ENCODE measurements at places on chromosomes 4 and X. TPM values are rescaled to one million over a fixed set of nuclear protein-coding genes. Genes with fewer than 3 reads are reported as not detected.

Gene PASD1
- not detected for total RNA-seq

Gene STATH
- total RNA-seq = not detected

Gene PRRG3
- total RNA-seq = 1.9 TPM

Gene ASB11
- not detected for total RNA-seq

Gene MAGEA6
- not detected for total RNA-seq

Gene PABPC1L2A
- total RNA-seq = not detected

Gene IL3RA
- 0.16 TPM for total RNA-seq

Gene TRIM60
- not detected for total RNA-seq

Gene MGARP
- total RNA-seq = 0.34 TPM

Gene AADAT
- 33.7 TPM for total RNA-seq

Gene MSX1
- 50.3 TPM for total RNA-seq

DNA sequence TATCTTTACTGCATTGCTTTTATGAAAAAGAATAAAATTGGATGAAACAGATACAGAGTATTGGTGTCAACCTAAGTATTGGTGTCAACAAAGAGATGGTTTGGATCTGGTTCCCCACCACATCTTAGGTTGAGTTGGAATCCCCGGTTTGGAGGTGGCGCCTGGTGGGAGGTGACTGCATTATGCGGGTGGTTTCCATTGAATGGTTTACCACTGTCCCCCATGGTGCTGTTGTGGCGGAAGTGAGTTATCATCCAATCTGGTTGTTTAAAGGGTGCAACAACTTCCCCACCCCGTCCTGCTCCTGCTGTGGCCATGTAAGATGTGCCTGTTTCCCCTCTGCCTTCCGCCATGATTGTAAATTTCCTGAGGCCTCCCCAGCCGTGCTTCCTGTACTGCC lies 52.8 kb upstream of the CD99 start:
- peaks cover 26% of the 10 kb centered on the region for H3K36me3 ChIP-seq
- no peak overlapping the region for H3K4me3 ChIP-seq
- DNase-seq = no peak
- H3K27me3 ChIP-seq = no peaks in the 10 kb centered on the region
- no peaks in the 10 kb centered on the region for H3K4me1 ChIP-seq

DNA sequence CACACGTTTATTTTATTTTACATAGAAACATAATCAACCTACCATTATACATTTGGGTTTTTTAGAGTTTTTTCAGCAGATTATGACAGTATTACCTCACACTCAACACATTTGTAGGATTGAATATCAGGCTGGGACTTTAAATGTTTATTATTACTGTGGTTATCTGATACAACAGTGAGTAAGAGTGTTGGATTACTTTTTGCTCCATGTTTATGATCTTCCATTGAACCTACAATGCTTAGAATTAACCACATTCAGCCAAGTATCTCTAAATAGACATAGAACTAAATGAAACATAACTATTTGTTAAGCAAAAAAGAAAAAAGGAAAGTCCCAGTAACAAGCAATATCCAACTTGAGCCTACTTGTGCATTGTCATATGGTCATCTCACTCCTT lies 607.4 kb upstream of the PITX2 start:
- H3K27me3 ChIP-seq = no peaks in the 10 kb centered on the region
- peaks cover 10% of the 10 kb centered on the region for H3K4me1 ChIP-seq
- H3K36me3 ChIP-seq = no peaks in the 10 kb centered on the region

DNA sequence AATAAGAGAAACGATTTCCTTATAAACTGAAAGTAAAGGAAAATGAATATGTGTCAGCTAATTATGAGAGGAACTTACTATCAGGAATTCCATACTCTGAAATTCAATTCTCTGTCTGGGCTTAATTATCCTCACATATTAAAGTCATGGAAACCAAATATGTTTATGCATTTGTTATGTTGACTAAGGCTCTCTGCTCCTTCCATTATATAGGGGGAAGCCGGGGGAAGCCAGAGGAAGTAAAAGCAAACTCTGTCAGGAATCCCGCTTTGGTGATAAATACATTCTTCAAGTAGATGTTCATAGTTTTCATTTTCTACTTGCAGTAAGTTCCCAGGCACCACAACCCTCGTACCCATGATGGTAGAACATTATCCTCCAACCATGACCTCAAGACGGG lies 142.8 kb upstream of the VCX2 start:
- H3K4me1 ChIP-seq = peaks cover 2% of the 10 kb centered on the region
- H3K27ac ChIP-seq = no peak overlapping the region
- no peaks in the 10 kb centered on the region for H3K27me3 ChIP-seq
- H3K4me3 ChIP-seq = no peak overlapping the region
- DNase-seq = no peak

GRCh38 chrX:100647095-100647494 lies 3.1 kb downstream of the SRPX2 start:
- no peak overlapping the region for H3K4me3 ChIP-seq
- no peak overlapping the region for H3K27ac ChIP-seq
- DNase-seq = no peak
- H3K27me3 ChIP-seq = no peaks in the 10 kb centered on the region
- H3K36me3 ChIP-seq = no peaks in the 10 kb centered on the region

GRCh38 chrX:96453139-96453538 lies 231.5 kb upstream of the DIAPH2 start:
- no peak for DNase-seq
- H3K4me1 ChIP-seq = peaks cover 2% of the 10 kb centered on the region
- no peaks in the 10 kb centered on the region for H3K36me3 ChIP-seq
- H3K27ac ChIP-seq = no peak overlapping the region

DNA sequence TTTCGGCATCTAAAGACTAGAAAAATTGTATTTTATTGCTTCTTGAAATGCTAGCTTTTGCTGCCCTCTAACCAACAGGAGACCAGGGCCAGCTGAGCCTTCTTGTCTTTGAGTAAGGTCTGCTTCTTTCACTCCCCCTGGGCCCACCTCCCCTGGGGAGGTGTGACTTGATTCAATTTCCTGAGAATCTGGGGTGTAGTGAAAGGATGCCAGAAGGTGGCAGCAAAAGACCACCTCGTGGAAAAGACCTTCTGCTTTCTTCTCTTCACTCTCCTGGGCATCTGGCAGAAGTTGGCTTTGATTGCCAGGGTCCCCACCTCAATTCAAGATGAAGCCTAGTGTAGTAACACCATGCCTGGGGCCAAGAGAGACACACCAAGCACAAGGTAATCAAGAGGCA lies 96.5 kb upstream of the MAOA start:
- H3K36me3 ChIP-seq = no peaks in the 10 kb centered on the region
- H3K27ac ChIP-seq = no peak overlapping the region
- H3K4me1 ChIP-seq = peaks cover 2% of the 10 kb centered on the region
- no peaks in the 10 kb centered on the region for H3K27me3 ChIP-seq
- H3K4me3 ChIP-seq = no peak overlapping the region

GRCh38 chr4:54937501-54937900 lies 187.9 kb downstream of the KDR start:
- no peaks in the 10 kb centered on the region for H3K36me3 ChIP-seq
- DNase-seq = no peak
- no peak overlapping the region for H3K27ac ChIP-seq
- peaks cover 12% of the 10 kb centered on the region for H3K4me1 ChIP-seq
- peaks cover 7% of the 10 kb centered on the region for H3K27me3 ChIP-seq

- H3K36me3 ChIP-seq = no peaks in the 10 kb centered on the region
- no peak overlapping the region for H3K4me3 ChIP-seq
- H3K27me3 ChIP-seq = no peaks in the 10 kb centered on the region
- DNase-seq = no peak
- H3K27ac ChIP-seq = no peak overlapping the region
Observed at GRCh38 chr4:121594796-121595526, 101.8 kb downstream of the ANXA5 start.

- H3K4me3 ChIP-seq = no peak overlapping the region
- no peaks in the 10 kb centered on the region for H3K4me1 ChIP-seq
Observed at GRCh38 chr4:26410385-26411293, 79.6 kb downstream of the CCKAR start.

GRCh38 chr4:182671231-182671630 lies 246.0 kb downstream of the DCTD start:
- no peaks in the 10 kb centered on the region for H3K27me3 ChIP-seq
- H3K27ac ChIP-seq = no peak overlapping the region
- DNase-seq = no peak
- no peak overlapping the region for H3K4me3 ChIP-seq
- no peaks in the 10 kb centered on the region for H3K4me1 ChIP-seq
- peaks cover 19% of the 10 kb centered on the region for H3K36me3 ChIP-seq

DNA sequence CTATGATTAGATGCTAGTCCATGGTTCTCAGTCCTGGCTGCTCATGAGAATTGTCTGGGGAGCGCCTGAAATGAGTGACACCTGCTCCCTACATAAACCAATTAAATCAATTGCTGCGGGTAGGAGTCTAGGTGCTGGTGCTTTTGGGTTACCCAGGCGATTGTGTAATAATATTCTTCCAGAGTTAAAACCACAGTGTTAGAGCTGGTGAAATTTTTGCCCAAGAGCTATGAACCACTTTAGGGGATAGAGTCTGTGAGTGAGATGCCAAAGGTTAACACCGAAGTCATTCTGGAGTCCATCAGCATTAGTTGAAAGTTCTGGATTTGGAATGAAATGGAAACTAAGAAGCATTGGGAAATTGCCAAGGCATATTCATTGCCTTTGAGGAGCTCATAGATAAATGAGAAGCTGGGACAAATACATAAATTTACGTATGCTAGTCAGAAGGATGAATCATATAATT lies 15.3 kb downstream of the PDK3 start:
- H3K4me1 ChIP-seq = peaks cover 11% of the 10 kb centered on the region
- no peak overlapping the region for H3K27ac ChIP-seq
- no peaks in the 10 kb centered on the region for H3K27me3 ChIP-seq
- no peak for DNase-seq
- no peak overlapping the region for H3K4me3 ChIP-seq
- peaks cover 6% of the 10 kb centered on the region for H3K36me3 ChIP-seq

DNA sequence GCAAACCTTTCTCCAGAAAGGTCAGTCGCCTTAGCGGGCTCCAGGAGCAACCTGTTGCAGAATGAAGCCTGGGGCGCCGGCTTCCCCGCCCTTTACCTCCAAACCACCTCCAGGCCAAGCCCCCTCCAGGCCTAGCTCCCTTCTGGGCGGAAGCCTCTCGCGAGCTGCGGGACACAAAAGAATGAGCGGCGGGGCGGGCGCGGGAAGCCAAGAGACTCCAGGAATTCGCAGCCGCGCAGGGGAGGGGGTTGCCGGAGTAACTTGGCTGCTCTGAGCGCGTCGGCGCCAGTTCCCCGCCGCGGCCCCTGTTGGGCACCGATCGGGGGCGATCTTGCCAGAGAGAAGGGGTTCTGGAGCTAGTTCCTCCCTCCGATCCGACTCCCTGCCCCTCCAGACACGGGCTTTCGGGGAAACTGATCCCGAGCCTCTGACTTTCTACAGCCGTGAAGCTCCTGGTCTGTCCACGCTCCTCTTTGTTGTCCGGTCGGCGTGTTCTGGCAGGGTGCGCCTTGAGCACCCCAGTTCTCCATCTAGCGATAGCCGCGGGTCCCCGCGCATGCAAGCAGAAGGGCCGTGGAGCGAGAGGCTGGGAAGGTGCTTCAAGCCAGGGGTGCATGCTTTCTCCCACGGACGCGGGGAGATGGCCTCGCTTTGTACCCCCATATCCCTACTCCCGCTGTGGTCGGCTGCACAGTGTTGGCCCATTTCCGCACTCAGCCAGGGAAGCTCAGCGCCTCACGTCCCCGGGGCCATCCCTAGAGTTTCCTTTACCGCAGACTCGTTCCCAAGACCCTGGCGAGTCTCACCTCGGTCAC lies 1.2 kb downstream of the PROM1 start:
- H3K27ac ChIP-seq = peak overlapping the region; percentile 75
- no peaks in the 10 kb centered on the region for H3K36me3 ChIP-seq
- H3K27me3 ChIP-seq = peaks cover 62% of the 10 kb centered on the region
- DNase-seq = peak; percentile 62

- peak within 1 kb of the TSS; percentile 89 for H3K27ac ChIP-seq
- DNase-seq = peak; percentile 94
- peak within 1 kb of the TSS; percentile 85 for H3K4me3 ChIP-seq
- H3K27me3 ChIP-seq = no peaks in the 10 kb centered on the region
- H3K4me1 ChIP-seq = peaks cover 43% of the 10 kb centered on the region
Observed at GRCh38 chr4:41214136-41214824, at the start of gene APBB2. Gene APBB2 (minus strand): TSS chr4:41214542. CDS start chr4:41033254, 181,288 bp downstream.

GRCh38 chr4:2660596-2661211 lies 95.4 kb downstream of the TNIP2 start:
- H3K27me3 ChIP-seq = no peaks in the 10 kb centered on the region
- no peak for DNase-seq
- H3K4me3 ChIP-seq = no peak overlapping the region
- H3K36me3 ChIP-seq = peaks cover 43% of the 10 kb centered on the region
- H3K4me1 ChIP-seq = peaks cover 4% of the 10 kb centered on the region
- no peak overlapping the region for H3K27ac ChIP-seq

GRCh38 chr4:98939892-98940298 lies 11.0 kb upstream of the EIF4E start:
- no peaks in the 10 kb centered on the region for H3K27me3 ChIP-seq
- H3K27ac ChIP-seq = no peak overlapping the region
- no peaks in the 10 kb centered on the region for H3K36me3 ChIP-seq
- no peak overlapping the region for H3K4me3 ChIP-seq
- peaks cover 2% of the 10 kb centered on the region for H3K4me1 ChIP-seq

- no peak for DNase-seq
- H3K4me1 ChIP-seq = peaks cover 37% of the 10 kb centered on the region
- peak overlapping the region; percentile 96 for H3K27ac ChIP-seq
- H3K27me3 ChIP-seq = no peaks in the 10 kb centered on the region
- no peak overlapping the region for H3K4me3 ChIP-seq
Observed at GRCh38 chr4:40576651-40577480, 52.8 kb downstream of the RBM47 start.

GRCh38 chr4:128006592-128006991 lies 41.4 kb downstream of the ABHD18 start:
- DNase-seq = no peak
- no peaks in the 10 kb centered on the region for H3K4me1 ChIP-seq
- peaks cover 15% of the 10 kb centered on the region for H3K36me3 ChIP-seq

GRCh38 chr4:54818481-54818880 lies 160.7 kb downstream of the KIT start:
- H3K4me3 ChIP-seq = no peak overlapping the region
- H3K27ac ChIP-seq = no peak overlapping the region
- no peak for DNase-seq
- no peaks in the 10 kb centered on the region for H3K4me1 ChIP-seq
- H3K27me3 ChIP-seq = peaks cover 3% of the 10 kb centered on the region

DNA sequence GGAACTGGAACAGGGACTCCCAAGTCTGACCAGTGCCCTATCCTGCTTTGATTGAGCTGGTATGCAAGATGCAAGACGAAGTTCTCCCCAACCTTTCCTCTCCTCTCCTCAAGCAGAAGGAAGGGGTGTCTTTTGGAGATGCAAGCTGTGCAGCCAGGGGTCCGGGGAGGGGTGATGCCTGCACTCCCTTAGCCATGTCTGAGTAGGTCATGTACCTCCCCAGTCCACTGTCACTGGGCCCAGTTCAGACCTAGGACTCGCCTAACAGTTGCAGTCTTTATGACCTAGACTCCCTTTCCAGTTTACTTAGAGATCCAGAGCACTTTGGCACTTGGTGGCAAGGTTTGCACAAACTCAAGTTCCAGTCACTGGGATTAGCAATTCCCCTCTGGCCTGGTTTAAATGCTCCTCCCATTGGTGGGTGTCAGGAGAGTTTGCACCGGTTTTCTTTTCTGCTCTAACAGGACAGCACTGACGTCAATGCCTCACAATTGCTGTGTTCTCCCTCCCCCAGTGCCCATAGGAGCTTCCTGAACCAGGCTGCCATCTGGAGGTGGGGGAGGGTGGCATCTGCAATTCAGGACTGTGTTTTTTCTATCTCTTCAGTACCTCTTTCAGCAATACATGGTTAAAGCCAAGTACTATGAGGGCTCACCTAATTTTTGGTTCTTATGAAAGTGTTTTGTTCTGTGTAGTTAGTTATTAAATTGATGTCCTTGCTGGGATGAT lies 782.2 kb downstream of the ARAP2 start:
- H3K4me3 ChIP-seq = no peak overlapping the region
- DNase-seq = no peak
- H3K4me1 ChIP-seq = peaks cover 8% of the 10 kb centered on the region
- peaks cover 7% of the 10 kb centered on the region for H3K36me3 ChIP-seq
- no peak overlapping the region for H3K27ac ChIP-seq
